ENCODE measurements at places on chromosomes 16 and 17. TPM values are rescaled to one million over a fixed set of nuclear protein-coding genes. Genes with fewer than 3 reads are reported as not detected.

Gene KRTAP3-2
- not detected for total RNA-seq

Gene YBX2
- 0.25 TPM for total RNA-seq

Gene SLC6A2
- 9.6 TPM for total RNA-seq

Gene KRTAP2-2
- total RNA-seq: not detected

Gene CDH8
- 0.98 TPM for total RNA-seq

Gene NHLRC4
- total RNA-seq: 0.74 TPM

Gene IL4R
- total RNA-seq: 64.1 TPM

Gene AIPL1
- not detected for total RNA-seq

DNA sequence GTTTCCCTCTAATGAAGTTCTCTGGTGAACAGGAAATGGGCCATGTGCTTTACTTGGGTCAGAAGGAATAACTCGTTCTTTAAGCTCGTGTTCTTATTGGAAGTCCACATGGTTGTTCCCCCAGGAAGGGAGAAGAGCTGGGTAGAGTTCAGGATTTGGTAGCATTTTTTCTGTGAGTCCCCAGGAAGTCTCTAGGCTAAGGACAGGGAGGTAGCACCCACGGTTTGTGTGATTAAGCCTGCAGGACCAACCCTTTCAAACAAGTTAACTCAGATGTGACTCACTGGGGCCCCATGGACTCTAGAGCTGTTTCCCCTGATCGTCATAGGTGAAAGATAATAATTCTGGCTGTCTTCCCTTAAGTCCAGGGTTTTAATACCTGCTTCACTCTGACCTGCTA, 16.4 kb downstream of the SAP30BP start:
- no peak for DNase-seq

DNA sequence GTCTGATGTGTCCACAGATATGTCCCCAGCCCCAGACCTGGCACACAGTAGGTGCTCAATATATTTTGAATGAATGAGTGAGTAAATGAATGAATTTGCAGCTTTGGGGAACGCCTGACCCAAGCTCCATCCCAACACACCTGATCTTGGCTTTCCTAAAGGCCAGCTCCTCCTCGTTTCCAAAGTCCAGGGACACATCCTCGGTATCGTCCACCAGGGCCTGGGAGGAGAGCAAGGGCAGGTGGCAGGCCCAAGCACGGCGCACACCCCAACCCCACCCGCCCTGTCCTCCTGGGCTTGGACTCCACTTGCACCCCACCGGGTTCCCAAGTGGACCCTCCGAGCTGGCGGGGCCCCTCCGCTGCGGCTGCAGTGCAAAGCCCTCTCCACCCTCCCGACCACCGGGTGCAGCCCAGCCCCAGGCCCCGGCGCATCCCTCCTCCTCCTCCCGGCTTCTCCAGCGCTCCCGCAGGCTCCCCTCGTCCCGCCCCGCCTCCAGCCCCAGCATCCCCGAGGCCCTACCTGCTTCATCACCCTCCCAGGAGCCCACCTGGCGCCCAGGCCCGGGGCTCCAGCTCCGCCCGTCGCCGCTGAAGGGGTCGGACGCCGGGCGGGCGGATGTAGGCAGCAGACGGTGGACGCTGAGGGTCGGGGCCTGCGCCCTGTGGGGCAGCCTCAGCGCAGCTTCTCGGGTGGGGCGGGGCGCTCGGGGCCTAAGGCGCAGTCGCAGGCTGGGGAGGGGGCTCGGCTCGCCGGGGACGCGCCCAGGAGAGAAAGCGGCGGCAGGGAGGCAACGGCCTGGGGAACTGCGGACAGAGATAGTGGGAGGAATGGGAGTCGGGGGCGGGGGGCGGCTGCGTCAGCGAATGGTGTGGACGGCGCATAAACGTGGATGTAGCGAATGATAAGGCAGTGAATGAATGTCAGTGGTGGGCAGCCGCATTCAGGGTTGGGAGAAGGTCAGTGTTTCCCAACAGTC, at the start of gene TVP23A:
TSS of gene TVP23A (minus strand) at position 832 of the 979 bp plus-strand sequence. CDS start at position 531, 301 bp downstream.
- no peak for DNase-seq

DNA sequence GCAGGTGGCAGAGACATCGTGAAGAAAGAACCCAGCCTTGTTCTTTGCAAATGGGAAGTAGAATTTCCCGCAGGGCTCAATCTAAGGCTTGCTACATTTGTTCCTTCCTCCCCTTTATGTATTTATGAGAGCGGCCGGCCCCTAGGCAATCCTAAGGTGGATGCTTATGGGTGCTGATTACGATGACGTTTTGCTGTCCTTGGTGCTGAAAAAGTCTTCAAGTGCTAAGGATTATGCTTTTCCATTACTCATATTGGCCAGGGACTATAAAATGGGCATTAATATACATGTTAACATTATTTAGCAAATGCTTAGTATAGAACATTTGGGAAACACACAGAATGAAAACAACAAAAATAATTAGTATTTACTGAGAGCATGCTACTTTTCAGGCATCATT, 313.3 kb upstream of the XYLT1 start:
- no peak for DNase-seq

- DNase-seq: no peak
Observed at GRCh38 chr17:48451489-48451888, 21.5 kb upstream of the SKAP1 start.

- DNase-seq: no peak
Observed at GRCh38 chr17:49680314-49680713, 2.4 kb upstream of the SPOP start.

DNA sequence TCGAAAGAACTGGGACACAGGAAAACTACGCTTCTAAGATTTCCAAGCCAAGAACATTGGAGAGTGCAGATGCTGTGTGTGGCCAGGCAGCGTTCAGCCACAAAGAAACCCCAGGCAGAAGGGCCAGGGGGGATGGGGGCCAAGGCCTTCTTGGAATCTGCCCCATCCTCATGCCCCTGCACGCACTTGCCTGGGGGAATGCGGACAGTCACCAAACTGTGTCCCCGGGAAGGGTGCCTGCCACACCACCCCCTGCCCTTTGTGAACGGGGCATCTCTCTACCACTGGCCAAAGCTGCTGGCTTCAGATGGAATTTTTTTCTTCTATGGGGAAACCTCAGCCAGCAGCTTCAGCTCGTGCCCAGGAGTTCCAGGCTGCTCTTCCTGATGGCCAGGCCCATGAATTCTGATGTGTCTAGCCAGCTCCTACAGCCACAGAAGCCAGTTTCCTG, 32.0 kb upstream of the DNAH17 start:
- no peak for DNase-seq

DNA sequence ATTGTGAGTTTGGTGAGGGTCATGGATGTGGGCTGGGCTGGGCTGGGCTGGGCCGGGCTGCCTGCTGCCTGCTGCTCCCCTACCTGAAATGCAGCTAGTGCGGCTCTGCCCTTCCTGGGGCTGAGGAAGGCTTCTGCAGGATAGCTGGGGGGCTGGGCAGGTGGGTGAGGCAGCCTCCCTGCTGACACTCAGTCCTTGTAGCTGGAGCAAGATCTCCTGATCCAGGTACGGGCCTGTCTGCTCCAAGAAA, 4.7 kb downstream of the RPL13 start:
- DNase-seq: no peak

DNA sequence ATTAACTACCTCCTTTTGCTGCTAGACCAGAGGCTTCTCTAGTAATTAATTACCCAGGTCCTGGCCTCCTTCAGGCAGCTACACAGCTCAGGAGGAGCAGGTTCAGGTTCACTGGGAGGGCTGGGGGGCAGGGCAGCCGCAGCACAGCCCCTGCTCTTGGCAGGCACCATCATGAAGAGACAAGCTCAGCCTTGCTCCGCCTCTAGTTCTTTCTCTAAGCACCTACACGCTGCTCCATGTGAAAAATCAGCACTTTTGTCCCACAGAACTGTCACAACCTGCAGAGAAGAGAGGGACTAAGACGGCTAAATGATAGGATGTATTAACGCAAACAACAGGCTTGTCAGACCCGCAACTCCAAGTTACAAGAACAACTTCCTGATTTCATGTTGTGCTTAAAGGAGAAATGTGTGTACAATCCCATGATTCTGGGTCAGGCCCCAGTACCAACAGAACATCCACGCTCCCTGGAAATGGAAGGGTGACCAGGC, 53.4 kb downstream of the GRB2 start:
- no peak for DNase-seq

DNA sequence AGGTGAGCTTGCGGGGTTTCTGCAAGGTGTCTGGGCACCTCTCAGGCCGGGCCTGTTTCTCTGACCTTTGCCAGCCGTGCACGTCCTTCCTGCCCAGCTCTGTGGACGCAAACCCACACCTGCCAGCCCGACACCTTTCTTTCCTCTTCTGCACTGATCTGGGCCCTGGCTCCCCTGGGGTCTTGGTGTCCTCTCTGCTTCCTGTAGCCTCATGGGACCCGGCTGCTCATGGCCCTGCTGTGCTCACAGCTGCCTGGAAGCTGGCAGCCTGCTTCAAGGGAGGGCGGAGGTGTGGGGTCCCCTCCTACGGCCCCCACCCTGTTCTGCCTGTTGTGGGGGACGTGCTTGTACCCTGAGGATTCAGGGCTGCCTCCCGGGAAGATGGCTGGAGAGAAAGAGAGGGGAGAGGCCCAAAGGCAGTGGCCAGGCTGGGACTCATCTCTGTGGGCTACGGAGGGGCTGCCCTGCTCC, 342.4 kb downstream of the SEC14L1 start:
- no peak for DNase-seq

GRCh38 chr16:1580256-1580655, 31.6 kb downstream of the IFT140 start:
- DNase-seq: no peak

DNA sequence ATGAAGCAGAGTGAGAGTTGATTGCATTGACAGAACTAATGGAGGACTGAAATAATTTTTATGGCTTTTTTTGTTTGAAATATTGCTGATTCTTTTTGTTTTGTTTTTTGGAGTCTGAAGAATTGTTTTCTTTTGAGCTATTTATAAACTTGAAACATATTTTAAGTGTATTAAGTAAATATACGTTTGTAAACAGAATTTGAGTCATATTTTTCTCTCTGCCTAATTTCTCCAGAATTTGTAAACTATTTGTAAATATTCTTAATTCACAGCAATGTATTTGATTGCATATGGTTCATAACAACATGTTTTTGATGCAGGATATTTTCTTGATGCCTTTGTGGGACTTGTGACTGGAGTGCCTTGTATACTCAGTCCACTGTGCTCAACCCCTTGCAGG, 50.7 kb downstream of the SLFN11 start:
- no peak for DNase-seq

Measured in vagina (tissue), 2 donors.